CD4-positive, alpha-beta T cell treated with Interleukin-10 for 1 hour (primary cell): ENCODE measurements at places on chromosomes 5 and 9.

GRCh38 chr9:4815381-4815956 is 22.7 kb downstream of the RCL1 start:
- no peak for DNase-seq

GRCh38 chr5:151463137-151464029 is 16.0 kb downstream of the SLC36A1 start:
- DNase-seq = no peak

- DNase-seq = no peak
Observed at GRCh38 chr9:98081477-98082219, 25.1 kb downstream of the NANS start.

- DNase-seq = no peak
Observed at GRCh38 chr5:76406673-76407072, 3.6 kb downstream of the IQGAP2 start.

DNA sequence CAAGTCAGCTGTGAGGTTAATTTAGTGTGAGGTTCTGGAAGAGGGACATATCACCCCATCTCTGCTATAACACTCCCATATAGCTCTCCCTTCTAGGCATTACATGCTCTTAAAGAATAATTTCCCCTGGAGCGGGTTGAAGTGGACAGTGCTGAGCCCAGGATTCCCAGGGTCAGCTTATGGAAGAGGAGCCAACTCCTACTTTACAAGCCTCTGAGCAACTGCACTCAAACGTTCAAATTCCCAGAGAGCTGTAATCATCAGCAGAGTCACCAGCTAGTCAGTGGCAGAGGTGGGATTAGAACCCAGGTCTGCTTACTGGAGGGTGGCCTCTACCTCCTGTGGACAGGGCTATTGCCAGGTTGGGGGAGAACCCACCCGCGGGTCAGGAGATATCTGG is 1.4 kb downstream of the NEURL1B start:
- DNase-seq = no peak

DNA sequence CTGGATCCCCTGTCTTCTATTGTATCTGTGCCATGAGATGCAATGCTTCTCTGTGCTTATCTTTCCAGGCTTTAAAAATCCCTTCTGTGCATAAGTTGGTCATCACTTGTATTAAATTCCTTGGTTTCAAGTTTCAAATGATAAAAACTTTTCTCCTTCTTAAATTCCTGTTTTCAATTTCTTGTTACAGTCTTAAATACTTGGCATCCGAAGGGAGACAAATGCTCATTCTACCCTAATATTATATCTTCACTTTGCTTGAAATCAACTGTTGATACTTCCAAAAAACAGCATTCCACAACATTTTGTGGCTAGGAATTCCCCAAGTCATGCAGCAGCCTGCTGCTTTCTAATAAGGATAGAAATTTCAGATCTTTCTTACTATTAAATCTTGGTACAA is 413.2 kb upstream of the ACTBL2 start:
- DNase-seq = no peak

GRCh38 chr5:37926732-37927131 is 86.9 kb upstream of the GDNF start:
- no peak for DNase-seq

- no peak for DNase-seq
Observed at GRCh38 chr5:144335561-144335960, 164.9 kb downstream of the KCTD16 start.

GRCh38 chr5:156411185-156411613 is 84.2 kb downstream of the SGCD start:
- DNase-seq = no peak

- DNase-seq = no peak
Observed at GRCh38 chr5:137498301-137498735, 808 bp downstream of the SPOCK1 start.

- no peak for DNase-seq
Observed at GRCh38 chr5:115920171-115920725, 42.0 kb upstream of the LVRN start.

DNA sequence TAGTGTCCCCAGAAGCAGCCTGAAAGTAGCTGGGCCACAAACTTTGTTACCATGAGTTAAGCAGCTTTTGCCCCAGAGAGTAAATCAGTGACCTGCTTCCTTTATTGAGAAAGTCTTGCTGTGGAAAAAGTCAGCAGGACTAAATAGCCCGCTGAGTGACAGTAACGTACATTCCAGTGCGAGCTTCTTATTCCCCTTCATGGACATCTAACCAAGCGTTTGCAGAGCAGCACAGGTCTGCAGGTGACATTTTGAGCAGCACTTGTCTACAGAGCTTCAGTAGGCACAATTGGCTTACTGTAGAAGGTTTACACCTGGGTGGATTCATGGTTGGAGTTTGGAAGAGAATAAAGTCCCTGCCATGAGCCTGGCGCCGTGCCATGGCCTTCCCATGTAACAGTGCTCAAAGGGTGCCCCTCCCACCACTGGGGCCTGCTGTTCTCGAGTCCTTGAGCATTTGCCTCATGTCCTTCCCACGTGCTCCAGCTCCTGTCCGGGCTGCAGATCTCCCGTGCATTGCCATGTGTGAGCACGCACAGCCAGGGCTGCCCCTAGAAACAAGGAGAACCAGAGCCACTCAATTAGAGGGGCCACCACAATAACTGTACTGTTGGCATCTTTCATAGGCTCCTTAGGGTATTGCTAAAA is 41.3 kb upstream of the GRHPR start:
- no peak for DNase-seq
